ENCODE measurements at places on chromosomes 7 and 10.

GRCh38 chr10:30432622-30433305, 1.2 kb upstream of the MAP3K8 start:
- no peak for DNase-seq

DNA sequence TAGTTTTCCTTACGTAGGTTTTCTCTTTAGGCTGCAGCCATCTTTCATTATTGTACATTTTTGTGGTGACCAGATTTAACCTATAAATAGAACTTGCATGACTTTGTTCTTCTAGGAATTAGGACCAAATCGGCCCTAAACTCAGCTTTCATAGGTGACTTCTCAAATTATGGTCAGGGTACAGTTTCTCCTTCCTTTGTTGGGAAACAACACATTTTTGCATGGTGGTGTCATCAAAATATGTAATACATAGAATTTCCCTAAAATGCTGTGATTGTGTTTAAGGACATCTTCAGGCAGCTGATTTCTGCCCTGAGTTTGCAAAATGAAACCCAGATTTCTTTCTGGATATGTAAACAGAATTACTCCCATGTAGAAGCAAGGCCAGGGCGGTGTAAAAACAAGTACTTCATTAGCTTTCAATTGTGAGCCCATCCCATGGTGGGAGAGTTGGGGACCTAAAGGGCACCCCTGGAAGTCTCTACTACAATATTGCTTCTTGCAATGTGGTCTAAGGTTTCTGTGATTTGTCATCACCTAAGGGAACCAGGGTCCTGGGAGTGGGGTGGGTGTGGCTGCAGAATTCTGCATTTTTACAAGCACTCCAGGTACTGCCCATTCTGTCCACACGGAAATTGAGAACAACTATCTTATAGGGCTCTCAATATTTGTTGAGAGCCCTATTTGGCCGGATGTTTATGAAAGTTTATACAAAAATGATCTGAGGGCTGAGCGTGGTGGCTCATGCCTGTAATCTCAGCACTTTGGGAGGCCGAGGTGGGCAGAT, 121.0 kb upstream of the FAM171A1 start:
- DNase-seq: no peak

DNA sequence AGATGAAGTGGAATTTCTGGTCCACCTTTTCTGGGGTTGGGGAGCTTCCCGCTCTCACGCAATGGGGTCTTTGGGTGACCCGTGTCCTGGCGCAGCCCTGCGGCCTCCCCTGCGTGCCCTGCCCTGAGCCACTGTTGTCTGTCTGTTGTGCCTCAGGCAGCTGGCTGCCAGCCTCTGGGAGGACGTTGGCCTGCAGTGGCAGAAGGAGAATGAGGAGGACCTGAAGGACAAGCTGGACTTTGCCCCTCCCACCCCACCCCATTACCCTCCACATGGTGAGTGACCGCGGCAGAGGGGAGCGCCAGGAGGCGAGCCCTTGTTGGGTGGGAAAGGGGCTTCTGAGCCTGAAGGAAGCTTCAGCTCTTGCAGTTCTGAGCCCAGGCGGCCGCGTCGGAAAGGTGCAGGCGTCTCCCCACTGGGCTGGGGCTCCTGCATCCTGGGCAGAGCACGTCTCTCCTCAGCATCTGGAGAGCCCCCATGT, 14.2 kb upstream of the PRKAR1B start:
- no peak for DNase-seq

- peak; percentile 21 for DNase-seq
These were observed 14.1 kb upstream of the SUN1 start for GRCh38 chr7:818031-818699.

DNA sequence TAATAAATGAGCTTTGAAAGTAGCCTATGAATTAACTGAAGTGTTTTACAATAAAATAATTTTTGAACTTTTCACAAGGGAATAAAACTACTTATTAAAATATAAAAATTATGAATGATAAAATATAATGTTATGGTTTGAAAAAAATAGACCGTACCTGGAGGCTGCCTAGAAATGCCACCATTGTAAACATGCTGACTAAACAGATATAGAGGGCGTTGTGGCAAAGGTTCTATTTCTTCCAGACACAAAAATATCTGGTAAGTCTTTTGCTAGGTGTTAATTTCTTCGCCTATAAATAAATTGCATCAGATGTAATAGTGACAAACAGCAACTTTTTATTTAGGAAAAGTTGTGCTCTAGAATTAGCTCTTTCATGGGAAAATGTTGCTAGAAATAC, 11.2 kb downstream of the PPP1R3A start:
- no peak for DNase-seq

DNA sequence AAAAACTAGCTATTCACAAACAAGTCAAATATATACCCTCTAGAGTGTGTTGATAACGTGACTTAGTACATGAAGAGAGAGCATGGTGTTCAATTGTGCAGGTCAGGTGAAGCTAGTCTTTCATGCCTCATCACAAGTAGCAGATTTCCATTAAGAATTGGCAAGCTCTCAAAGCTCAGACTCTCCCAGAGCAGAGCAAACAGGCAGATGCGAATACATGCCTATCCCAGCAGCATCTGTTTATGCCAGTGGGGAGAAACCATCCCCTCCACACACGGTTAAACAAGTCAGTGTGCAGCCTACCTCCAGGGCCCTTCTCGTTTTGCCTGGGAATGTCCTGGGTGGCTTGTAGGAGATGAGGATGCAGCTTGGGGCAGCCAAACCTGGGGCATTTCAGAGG, 532.5 kb upstream of the C7orf33 start:
- no peak for DNase-seq

DNA sequence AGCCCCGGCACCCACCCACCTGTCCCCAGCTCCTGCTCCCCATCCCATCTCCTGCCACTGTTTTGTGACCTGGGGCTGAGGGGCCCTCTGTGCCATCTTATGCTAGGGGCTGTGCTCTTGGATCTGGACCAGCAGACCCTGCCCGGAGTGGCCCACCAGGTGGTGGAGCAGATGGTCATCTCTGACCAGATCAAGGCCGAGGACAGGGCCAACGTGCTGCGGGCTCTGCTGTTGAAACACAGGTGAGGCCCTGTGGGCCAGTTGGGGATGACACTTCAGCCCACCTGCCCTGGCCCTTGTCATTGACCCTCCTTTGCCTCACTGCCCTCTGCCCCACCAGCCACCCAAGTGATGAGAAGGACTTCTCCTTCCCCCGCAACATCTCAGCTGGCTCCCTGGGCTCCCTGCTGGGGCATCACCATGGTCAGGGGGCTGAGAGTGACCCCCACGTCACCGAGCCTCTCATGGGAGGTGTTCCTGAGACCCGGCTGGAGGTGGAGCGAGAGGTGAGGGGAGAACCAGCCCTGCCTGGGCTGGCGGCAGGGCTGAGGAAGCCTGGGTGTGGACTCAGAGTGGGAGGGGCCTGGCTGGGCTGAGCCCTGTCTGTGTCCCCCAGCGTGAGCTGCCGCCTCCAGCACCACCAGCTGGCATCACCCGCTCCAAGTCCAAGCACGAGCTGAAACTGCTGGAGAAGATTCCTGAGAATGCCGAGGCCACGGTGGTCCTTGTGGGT, 10.6 kb downstream of the FASTK start:
- no peak for DNase-seq

DNA sequence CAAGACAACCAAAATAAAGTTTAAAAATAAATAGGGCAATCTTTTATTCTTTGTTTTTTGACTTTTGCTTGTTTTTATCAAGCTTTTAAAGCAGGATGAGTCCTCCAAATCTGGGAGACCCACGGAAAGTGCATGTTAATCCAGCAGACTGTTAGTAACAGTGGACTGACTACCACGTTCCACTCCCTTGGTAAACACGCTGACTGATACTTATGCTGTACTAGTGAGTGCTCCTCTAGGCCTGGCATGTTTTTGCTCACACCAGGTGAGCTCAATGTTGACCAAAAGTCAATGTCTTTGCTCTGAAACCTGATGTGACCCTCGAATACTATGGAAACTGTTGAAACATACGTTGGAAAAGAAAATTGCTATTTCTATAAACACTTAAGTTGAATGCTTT, 88.4 kb downstream of the KIAA1549 start:
- DNase-seq: no peak

- no peak for DNase-seq
These were observed 91.0 kb downstream of the MYL10 start for GRCh38 chr7:101537935-101538595.

DNA sequence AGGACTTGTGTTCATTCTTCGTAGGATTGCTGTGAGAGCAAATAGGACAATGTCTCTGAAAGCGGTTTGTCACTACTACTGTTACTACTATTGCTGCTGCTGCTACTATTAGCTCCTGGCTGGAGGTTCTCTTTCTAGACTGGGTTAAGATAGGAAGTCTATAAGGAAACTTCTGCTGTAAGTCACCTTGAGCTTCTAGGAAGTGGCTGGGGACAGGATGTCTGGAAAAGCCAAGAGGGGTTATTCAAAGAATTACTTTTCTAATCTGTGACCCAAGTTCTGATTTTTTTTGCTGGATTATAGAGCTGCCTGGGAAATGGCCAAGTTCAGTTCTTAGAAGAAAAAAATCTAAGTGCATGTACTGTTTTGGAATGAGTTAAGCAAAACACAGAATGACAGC, 62.2 kb downstream of the NAMPT start:
- peak; percentile 21 for DNase-seq

GRCh38 chr10:23742807-23743206, 303.9 kb downstream of the OTUD1 start:
- DNase-seq: no peak

- no peak for DNase-seq
These were observed 12.5 kb downstream of the PDLIM1 start for GRCh38 chr10:95278061-95278988.

DNA sequence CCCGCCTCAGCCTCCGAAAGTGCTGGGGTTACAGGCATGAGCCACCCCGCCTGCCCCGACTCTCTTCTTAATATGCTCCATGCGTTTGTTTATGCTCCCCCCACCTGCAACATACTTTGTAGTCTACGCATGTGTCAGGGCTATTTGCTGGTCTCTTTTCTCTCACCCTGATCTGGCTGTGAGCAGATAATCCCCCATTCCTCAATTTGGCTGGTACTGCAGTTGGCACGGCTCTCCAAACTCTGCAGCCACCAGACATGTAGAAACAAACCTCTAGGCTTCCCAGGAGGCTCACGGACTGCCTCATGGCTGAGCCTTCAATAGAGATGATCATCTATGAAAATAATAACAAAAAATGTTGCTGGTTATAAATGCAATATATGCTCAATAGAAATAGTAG, 540.3 kb upstream of the GALNT17 start:
- DNase-seq: no peak

GRCh38 chr7:16804674-16805439, at the start of gene AGR2:
Gene AGR2 (minus strand): TSS chr7:16804999. CDS start chr7:16801796, 3,203 bp downstream.
- DNase-seq: no peak

DNA sequence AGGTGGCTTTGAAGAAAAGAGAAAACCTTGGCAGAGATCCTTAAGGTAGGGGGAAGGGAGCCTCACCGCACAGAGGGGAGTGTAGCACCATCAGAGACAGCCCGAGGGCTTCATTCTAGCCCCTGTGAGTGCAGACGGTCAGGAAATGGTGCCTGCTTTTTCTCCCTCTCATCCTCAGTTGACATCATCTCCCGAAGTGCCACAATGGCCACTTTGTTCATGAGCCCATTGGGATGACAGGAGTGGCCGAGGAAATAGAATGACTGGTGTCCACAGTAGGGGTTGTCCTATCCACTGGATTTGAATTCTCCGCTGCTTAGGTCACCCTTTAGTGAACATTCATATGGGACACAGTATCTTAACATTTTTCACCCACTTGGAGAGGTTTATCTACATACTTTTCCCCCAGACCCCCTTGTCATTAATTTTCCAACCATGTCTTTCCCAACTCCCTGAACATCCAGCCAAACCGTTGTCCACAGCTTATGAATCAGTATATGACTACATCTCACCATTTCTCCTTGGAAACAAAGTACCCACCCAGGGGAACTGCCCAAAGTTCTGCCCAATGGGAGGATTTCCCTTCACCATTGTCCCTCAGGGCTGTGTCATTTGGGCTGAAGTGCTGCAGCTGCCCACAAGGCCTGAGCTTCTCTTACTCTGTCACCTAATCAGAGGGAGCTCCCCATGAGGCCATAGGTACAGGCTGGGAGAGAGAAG, 108.8 kb downstream of the ADCY1 start:
- DNase-seq: no peak

DNA sequence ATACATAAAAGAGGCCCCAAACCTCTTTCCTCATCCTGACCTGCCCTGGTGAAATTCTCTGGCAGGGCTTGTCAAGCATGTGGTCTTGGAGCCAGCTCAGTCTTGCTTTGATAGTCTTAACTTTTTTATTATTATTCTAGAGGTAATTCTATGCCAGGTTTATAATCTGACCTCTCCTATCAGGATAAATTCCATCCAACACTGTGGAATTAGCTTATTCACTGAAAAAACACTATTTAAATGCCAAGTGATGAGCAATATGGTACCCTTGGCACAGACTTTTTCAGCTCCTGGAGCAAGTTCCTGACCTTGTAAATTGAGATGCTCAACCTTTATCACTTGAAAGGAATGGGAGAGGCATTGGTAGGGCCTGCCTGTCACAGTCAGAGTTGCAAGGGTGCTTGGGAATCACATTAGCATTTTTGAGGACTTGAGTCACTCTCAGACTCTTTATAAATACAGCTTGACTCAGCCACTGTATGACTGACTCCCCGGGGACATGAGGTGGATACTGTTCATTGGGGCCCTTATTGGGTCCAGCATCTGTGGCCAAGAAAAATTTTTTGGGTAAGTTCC, at the start of gene CPA4:
Gene CPA4, plus strand, starts transcription at position 480 of the 576 bp plus-strand sequence. Its CDS starts 20 bp downstream, at position 500.
- no peak for DNase-seq

DNA sequence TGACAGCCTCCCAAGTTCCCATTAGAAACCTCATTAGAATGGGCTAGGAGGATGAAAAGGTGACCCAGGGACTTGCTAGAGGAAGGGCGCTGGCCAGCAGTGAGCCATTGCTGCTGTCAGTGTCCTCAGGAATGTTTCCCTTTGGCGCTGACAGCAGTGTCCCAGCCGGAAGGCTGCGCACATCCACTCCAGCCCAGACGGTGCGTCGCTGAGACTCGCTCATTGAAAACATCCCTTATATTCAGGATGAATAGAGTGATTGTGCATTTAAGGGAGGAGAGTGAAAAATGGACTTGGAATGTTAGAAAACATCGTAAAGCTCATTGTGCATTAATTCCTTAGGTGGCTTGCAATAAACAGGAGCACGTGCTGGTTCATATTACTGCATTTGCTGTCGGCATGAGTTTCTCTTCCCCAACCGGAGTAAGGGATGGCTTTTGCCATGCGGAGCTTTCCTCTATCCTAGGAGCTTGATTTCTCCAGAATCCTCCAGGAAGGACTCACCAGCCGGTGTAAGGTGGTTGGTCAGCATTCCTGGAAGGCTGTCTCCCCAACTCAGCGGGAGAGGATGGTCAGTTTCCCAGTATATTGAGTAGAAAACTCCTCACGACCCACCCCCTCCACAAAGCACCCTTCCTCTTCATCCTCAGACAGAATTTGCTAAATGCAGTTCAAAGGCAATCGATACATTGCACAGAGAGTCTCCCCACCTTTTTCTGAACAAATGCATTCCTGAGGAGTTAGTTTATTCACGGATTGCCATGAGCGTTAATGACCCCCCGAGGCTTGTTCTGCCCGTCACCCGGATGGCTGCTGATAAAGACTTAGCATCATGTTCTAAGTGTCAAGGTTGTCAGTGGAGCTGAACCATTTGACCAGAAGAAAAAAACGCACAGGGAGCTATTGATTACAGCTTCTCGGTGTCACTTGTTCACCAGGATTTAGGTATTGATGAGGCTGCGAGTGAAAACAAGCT, 201.8 kb downstream of the EBF3 start:
- no peak for DNase-seq
